T-helper 17 cell (primary cell): ENCODE measurements at places on chromosomes 3 and 15.

GRCh38 chr15:91136386-91136923 lies 36.4 kb downstream of the SV2B start:
- H3K27me3 ChIP-seq: peaks cover 63% of the 10 kb centered on the region
- H3K4me1 ChIP-seq: peaks cover 2% of the 10 kb centered on the region
- no peak overlapping the region for H3K27ac ChIP-seq
- no peak for DNase-seq

GRCh38 chr3:14472471-14473351 lies 67.4 kb downstream of the GRIP2 start:
- H3K36me3 ChIP-seq: no peaks in the 10 kb centered on the region
- no peaks in the 10 kb centered on the region for H3K27me3 ChIP-seq
- no peaks in the 10 kb centered on the region for H3K4me1 ChIP-seq

- peaks cover 4% of the 10 kb centered on the region for H3K36me3 ChIP-seq
- no peak overlapping the region for H3K27ac ChIP-seq
- H3K27me3 ChIP-seq: peaks cover 7% of the 10 kb centered on the region
- DNase-seq: no peak
- no peak overlapping the region for H3K4me3 ChIP-seq
These were observed 27.2 kb upstream of the ATP1B3 start for GRCh38 chr3:141849056-141849815.

DNA sequence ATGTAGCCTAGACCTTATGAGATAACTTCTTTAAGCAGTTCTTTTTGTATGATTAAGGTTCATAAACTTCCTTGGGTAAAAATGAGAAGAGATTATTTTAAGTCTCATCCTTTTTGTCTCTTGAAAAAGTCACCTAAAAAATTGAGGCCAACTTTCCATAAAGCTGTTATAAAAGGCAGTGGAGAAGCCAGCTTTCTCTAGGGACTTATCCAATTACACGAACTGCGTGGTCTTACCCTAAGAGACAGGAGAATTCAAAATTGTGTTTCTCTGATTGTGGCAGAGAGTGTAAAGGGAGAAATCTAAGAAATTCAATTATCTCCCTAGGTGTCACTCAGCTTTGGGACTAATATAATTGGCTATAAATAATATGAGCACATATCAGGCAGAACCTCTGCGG lies 262.0 kb downstream of the SHOX2 start:
- no peak overlapping the region for H3K4me3 ChIP-seq
- H3K27me3 ChIP-seq: no peaks in the 10 kb centered on the region
- no peak overlapping the region for H3K27ac ChIP-seq
- H3K36me3 ChIP-seq: no peaks in the 10 kb centered on the region
- DNase-seq: no peak
- no peaks in the 10 kb centered on the region for H3K4me1 ChIP-seq

- H3K4me3 ChIP-seq: no peak overlapping the region
- peak overlapping the region; percentile 78 for H3K27ac ChIP-seq
- no peak for DNase-seq
- H3K4me1 ChIP-seq: peaks cover 35% of the 10 kb centered on the region
- H3K27me3 ChIP-seq: no peaks in the 10 kb centered on the region
- H3K36me3 ChIP-seq: no peaks in the 10 kb centered on the region
These were observed 19.9 kb upstream of the EBLN2 start for GRCh38 chr3:73041537-73041936.

DNA sequence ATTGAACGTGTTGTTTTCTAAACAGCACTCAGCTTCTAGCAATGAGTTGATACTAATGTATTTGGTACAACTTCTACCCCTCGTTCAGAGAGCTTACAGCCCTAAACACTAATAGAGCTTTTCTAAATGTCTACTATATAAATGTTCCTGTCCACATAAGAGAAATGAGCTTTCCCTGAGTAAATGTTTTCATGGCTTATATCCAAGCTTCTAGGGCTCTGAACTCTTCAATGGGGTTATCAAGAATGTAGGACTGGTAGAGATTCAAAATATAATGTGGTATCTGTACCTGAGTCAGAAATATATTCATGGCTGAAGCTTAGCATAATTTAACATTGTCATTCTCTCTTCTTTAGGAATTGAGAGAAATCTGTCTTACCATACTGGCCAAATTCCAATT lies 73.4 kb downstream of the SERPINI1 start:
- DNase-seq: no peak
- H3K4me1 ChIP-seq: no peaks in the 10 kb centered on the region
- no peak overlapping the region for H3K4me3 ChIP-seq
- no peaks in the 10 kb centered on the region for H3K36me3 ChIP-seq
